ENCODE measurements at places on chromosomes 7 and 10. TPM values are rescaled to one million over a fixed set of nuclear protein-coding genes. Genes with fewer than 3 reads are reported as not detected.

Gene ENKUR
- total RNA-seq, result 0.98 TPM

GRCh38 chr7:121414436-121414835 is 18.3 kb upstream of the FAM3C start:
- no peak for DNase-seq

Gene DDC
- total RNA-seq, result 74.4 TPM

- DNase-seq, result no peak
Measured at GRCh38 chr10:554182-554848, 135.2 kb downstream of the DIP2C start.

- DNase-seq, result no peak
Measured at GRCh38 chr10:31041011-31041410, 9.3 kb upstream of the ZNF438 start.

Gene INMT
- total RNA-seq, result 1.6 TPM

DNA sequence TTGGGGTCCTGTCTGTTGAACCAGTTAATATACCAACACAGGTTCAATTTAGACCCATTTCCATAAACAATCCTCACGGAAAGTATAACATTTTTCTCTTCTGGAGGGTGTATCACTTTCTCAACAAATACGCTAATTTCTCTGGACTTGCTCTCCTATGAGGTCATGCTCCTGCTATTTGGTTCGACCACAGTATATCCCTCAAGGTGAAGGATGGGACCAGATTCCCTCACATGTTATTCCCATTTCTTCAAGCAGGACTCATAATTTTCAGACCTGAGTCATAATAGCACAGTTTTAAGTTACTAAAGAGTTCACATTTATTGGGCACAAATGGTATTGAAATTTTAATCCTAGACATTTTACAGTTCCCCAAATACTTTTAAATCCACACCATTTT is 57.2 kb downstream of the ADAM12 start:
- DNase-seq, result no peak

DNA sequence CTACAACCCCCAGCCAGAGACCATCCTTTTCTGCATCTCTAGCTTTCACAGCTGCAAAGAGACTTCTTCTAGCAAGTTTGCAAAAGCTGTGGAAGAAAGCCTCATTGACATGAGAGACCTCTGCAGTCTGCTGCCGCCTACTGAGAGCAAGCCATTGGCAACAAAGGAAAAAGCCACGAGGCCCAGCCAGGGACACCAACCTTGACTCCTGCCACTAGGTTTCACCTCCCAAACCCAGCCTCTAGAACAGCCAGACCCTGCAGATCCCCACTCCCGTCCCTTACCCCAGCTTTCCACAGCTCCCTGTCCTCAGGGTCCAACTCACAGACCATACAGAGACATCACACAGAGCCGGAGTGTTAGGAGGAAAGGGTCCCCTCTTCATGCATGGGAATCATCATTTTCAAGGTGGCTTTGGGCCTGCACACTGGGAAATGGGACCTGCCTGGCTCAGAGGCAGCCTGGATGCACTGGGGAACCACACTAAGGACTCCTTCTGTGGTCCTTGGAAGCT is 14.6 kb upstream of the C10orf53 start:
- DNase-seq, result no peak

Gene LRRN3
- total RNA-seq, result 0.73 TPM

DNA sequence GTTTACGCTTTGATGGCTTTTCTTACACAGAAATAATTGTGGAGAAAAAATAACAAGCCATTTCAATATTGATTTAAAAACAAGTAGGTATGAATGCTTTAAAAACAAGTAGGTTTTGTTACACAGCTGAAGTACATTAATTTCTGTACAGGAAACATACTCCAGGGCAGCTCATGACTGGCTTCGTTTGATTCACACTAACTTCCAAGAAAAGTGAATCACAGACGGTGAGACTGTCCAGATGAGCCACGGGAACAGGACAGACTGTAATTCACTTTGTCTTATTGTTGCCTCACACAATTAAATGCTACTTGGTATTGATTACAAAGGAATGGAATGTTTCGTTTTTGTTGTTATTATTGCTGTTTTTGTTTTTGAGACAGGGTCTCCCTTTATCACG is 26.6 kb upstream of the SNX10 start:
- DNase-seq, result no peak

- no peak for DNase-seq
Measured at GRCh38 chr7:24143547-24143946, 140.4 kb upstream of the NPY start.

DNA sequence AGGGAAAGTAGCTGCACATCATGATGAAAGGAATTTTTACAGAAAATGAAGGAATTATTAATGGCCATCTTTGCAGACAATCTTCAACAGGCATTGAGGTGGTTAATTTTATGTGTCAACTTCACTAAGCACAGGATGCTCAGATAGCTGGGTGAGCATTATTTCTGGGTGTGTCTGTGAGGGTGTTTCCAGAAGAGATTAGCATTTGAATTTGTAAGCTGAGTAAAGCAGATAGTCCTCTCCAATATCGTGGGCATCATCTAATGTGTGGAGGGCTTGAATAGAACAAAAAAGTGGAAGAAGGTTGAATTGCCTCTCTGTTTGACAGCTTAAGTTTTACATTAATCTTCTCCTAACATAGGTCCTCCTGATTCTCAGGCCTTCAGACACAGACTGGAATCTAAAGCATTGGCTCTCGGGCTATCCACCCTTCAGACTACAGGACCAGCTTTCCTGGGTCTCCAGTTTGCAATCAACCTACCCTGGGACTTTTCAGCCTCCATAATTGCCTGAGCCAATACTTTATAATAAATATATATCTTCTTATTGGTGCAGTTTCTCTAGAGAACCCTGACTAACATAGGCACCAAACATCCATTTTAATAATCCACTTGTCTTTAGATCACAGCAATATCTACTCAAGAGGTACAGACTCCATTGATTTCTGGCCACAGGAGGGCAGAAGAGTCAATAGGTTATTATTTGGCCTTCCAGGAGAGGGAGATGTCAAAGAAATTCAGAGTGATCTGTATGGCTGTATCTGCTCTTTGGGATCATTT is 10.5 kb upstream of the CRPPA start:
- peak; percentile 78 for DNase-seq

Gene FKBP6
- not detected for total RNA-seq

DNA sequence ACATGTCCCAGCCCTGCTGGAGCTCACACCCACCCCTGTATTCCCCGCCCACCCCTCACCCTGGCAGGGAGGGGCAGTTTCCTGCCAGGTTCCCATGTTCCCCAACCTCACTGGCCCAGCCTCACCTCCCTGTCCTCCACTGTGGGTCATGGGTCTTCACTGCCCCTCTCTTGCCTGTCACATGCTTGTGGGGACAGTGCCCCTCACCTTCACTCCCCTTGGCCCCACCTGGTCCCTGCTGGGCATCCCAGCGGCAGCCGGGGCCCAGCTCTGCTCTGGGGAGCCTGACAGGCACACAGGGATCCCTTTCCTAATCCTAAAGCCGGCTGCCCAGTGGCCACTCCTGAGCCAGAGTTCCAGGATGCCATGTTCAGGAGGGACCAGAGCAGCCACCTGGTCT is 21.4 kb upstream of the ZNF862 start:
- no peak for DNase-seq

DNA sequence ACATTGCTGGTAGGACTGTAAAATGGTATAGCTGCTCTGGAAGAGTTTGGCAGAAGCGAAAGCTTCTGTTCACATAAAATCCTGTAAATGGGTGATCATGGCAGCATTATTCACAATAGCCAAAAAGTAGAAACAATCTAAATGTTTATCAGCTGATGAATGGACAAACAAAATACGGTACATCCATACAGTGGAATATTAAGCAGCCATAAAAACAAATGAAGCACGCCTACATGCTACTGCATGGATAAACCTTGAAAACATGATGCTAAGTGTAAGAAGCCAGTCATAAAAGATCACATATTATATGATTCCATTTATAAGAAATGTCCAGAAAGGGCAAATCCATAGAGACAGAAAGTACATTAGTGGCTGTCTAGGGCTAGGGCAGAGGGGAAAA is 32.7 kb downstream of the KIN start:
- DNase-seq, result no peak

- DNase-seq, result peak; percentile 70
Measured at GRCh38 chr7:30252885-30253795, 31.3 kb upstream of the ZNRF2 start.

Gene ATOH7
- total RNA-seq, result 0.19 TPM

DNA sequence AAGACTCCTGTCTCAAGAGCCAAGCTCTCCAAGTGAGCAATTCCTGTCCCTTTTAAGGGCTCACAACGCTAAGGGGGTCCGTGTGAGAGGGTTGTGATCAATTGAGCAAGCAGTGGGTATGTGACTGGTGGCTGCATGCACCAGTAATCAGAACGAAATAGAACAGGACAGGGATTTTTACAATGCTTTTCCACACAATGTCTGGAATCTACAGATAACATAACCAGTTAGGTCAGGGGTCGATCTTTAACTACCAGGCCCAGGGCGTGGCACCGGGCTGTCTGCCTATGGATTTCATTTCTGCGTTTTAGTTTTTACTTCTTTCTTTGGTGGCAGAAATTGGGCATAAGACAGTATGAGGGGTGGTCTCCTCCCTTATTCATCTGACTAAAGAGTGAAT is 54.9 kb upstream of the SP4 start:
- DNase-seq, result no peak

Gene ZNF736
- 14.0 TPM for total RNA-seq

- no peak for DNase-seq
Measured at GRCh38 chr7:83161899-83162401, 734 bp downstream of the PCLO start.

DNA sequence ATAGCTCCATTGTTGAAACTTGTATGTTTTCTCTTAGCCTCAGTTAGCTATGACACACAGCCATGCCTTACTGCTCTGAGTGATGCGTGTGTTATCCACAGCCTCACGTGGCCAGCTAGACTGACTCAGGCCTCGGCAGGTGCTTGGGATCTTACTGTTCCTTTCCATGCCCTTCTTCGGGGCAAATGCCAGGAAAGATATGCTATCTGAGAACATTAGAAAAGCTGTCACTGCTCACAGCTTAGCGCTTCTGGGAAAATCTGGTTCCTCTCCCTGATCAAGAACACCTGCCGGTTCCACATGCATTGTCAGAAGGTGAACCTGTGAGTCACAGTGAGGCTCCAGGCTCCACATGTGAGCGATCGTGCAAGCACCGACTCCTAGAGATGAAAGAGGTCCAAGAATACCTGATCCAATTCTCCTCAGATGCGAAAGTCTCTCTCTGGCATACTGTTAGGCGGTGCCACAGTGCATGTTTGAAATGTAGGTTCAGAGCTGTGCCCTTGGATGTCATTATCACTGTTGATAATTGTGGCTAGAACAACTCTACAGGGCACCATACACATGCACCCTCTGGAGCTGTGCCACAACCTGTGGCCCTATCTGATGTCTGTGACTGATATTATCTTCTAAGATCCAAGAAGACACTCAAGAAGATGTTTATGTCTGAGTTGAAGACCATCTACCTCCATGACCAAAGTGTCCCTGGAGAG is 247.8 kb upstream of the IGFBP3 start:
- no peak for DNase-seq

GRCh38 chr10:97647556-97647955 is 7.1 kb downstream of the PI4K2A start:
- no peak for DNase-seq

Gene MEOX2
- total RNA-seq, result 3.8 TPM

- no peak for DNase-seq
Measured at GRCh38 chr7:567305-567883, 47.7 kb upstream of the PDGFA start.
